ENCODE measurements at places on chromosomes 11 and 22.

- DNase-seq: no peak
Measured at GRCh38 chr11:126480015-126480409, 124.5 kb downstream of the ST3GAL4 start.

GRCh38 chr11:112719736-112720525 lies 241.3 kb upstream of the NCAM1 start:
- DNase-seq: no peak

DNA sequence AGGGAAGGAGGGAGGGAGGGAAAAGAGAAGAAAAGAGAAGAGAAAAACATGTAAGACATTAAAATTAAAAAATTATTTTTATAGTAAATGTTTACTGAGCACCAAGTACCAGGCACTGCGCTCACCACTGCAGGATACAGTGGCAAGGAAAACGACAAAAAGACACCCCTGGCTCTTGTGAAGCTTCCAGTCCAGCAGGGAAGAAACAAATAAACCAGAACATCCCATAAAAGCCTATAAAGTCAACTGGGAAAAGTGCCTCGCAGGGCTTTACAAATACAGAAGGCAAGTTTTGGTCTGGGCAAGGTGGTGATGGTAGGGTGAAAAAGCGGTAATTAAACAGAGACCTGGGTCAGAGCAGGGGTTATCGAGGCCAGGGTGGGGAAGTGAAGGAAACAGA lies 33.6 kb downstream of the LARGE1 start:
- DNase-seq: no peak

DNA sequence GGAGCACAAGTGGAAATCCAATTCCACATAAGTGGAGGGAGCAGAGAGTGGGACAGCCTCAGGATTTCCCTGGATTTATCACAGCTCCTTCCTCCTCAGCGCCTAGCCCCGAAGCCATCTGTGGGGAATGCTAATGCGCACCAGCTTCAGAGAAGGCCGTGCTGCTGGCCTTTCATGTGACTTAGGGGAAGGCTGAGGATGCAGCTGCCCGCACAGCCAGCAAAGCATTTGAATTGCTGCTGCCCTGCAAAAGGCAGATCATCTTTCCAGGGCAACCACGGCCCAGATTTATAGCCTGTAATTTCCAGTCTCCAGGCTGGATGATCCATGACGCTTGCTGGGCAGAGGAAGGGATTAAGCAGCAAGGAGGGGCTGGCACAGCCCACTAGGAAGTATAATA lies 29.9 kb downstream of the SYN3 start:
- no peak for DNase-seq

DNA sequence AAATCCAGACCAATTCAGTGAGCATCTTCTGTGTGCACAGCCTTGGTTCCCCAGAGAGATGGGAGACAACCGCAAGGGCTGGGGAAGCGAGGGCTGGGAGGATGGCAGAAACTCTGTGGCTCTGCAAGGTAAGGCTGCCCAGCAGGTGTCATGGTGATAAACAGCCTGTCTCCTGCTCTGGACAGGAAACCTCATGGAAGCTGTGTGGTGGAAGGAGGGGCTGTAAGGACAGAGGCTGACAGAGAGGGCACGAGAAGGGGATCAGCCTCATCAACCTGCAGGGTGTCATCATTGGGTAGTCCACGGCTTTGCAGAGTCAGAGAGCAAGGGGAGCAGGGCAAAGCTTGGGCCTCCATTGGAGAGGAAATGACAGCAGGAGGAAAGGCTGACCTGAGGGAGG lies 138.4 kb upstream of the CADM1 start:
- no peak for DNase-seq

- DNase-seq: no peak
Measured at GRCh38 chr22:45398214-45398613, 15.2 kb downstream of the SMC1B start.

- DNase-seq: no peak
Measured at GRCh38 chr11:76288166-76288980, 82.1 kb upstream of the WNT11 start.

DNA sequence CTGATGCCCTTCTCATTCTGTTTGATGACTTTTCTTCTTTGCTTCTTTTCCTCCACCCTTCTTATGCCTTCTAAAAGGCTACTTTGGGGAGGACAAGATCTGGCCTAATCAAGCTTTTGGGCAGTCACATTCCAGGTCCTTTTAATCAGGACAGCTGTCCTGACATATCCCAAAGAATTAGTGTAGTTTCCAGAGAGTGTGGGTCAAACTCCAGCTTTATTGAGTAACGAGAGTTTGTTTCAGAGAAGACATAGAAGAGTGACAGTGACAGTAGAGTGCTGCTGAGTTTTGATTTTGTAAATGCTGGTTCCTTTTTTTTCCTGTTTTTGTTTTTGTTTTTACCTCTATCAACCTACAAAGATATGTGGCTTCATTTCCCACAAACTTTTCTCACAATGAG lies 158.4 kb upstream of the SESN3 start:
- no peak for DNase-seq

- DNase-seq: no peak
Measured at GRCh38 chr11:32333320-32333991, 101.9 kb downstream of the WT1 start.

DNA sequence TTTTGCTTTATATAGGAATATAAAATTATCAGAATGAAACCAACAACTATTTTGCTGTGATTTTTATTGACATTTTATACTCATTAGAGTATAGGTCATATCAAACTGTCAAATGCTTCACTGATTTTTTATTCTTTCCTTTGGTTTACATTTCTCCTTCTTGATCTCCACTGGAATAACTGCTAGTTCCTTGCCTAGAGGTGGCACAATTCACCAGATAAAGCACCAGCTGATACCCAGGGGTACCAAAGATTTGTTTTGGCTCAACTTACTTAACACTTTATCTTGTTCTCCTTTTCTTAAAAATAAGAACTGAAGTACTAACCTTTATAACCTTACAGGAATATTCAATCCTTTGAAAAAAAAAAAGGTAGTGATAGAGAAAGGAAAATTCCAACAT lies 725.1 kb upstream of the CHORDC1 start:
- DNase-seq: no peak

GRCh38 chr11:86719781-86720463 lies 47.5 kb upstream of the ME3 start:
- no peak for DNase-seq

- peak; percentile 50 for DNase-seq
Measured at GRCh38 chr22:47954107-47954506, 1191.7 kb downstream of the TBC1D22A start.

DNA sequence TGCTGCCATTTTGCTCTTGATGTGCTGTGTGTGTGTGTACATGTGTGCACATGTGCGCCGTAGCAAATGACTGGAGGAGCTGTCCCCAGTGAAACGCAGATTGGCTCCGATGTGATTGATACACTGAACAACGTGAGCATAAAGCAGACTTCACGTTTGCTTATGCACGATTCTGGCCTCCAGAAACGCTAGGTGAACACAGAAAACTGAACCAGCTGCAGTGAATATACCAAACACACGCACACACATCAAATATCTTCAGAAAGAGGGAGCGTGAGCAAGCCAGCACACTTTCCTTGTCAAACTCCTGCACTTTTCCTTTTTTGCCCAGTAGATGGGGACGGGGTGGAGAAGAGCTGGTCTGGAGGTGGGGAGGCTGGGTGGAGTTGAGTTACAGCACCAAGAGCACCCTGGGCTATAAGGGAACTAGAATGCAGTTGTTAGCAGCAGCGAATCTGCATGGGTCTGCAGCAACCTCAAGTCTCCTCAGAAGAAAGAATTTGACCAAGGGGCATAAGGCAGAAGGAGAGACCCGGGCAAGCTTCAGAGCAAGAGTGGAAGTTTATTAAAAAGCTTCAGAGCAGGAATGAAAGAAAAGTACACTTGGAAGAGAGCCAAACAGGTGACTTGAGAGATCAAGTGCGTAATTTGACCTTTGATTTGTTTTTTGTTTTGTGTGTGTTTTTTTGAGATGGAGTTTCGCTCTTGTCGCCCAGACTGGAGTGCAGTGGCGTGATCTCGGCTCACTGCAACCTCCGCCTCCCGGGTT lies 77.8 kb upstream of the CADM1 start:
- no peak for DNase-seq

- no peak for DNase-seq
Measured at GRCh38 chr22:46934746-46935491, 172.5 kb downstream of the TBC1D22A start.

DNA sequence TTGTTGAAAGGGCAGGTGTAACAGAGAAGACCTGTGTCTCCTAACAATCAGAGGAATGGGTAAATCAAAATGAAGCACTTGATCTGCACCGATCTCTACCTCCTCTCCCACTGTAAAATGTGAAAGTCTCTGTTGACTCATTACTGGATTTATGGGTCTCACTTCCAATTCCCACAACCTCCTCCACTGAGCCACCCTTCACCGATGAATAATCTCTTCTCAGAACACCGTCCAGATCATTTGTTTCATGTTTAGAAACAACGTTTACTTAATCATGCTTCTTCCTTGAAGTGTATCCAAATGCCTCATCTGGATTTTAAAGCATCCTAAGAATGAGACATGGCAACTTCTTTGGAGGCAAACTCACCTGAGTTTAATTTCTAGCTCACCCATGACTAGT lies 643.6 kb downstream of the ETS1 start:
- no peak for DNase-seq

DNA sequence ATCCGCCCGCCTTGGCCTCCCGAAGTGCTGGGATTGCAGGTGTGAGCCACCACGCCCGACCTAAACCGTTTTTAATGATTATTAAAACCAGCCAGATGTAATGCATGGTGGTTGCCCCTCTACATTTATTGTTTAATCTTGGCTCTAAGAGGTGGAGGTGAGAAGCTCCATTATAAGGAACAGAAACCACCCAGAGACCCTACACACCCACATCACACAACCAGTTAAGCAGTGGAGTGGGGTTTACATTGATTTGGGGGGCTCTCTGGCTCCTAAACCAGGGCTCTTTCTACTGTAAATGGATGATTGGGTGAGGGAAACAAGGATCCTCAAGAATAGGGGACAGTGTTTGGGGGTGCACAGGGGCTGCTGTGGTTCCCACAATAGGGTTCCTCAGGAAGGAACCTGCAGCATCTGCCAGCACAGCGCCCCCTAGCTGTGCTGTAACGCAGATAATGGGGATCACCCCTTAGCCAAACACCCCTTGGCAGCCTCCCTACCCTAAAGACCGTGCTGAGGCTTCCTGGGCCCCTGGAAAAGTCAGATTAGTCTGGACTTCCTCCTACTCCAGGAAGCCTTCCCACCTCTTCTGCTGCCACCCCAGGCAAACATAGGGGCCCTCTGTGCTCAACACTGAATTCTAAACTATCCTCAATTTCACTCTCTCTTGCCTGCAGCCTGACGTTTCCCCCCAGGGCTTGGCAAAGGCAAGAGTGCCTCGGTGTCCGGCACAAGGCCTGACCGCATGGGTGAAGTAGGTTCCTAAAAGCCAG lies 2.4 kb downstream of the MPST start:
- DNase-seq: peak; percentile 86

GRCh38 chr11:15745266-15745665 lies 611.1 kb downstream of the SOX6 start:
- no peak for DNase-seq

DNA sequence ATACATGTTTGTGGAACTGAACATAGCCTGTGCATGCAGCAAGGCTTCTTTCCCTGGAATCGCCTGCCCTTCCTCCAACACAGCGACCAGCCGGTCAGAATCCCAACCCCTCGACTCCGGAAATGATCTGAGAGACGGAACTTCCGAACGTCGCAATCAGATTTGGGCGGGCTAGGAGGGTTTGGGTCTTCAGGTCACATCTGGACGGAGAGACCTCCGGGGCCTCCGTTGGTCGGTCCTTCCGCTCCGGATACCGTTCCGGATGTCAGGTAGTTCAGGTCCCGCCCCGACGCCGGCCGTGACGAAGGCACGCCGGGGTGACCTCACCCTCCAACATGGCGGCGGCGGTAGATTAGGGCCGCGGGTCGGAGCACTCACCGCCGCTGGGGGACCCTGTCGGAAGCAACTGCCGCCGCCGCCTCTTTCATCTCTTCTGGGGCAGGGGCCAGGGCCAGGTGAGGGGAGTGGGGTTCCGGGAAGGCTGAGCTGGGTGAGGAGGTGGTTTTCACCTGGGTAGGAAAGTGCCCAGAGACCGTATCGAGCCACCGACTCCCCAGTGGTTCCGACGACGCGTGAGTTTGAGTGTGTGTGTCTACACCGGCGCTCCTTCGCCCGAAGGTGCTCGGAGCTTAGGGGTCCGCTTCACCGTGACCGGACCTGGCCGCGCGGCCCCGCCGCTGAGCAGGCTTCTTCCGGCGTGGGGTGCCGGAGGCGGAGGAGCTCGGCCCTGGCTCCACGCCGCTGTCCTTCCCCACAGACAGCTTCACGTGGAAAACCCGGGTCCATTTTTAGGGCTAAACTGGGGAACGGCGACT lies at the start of gene BCL2L13:
Gene BCL2L13 (plus strand): TSS at position 326 of the 815 bp plus-strand sequence. CDS start 16,955 bp downstream, outside the sequence.
- DNase-seq: peak; percentile 98

DNA sequence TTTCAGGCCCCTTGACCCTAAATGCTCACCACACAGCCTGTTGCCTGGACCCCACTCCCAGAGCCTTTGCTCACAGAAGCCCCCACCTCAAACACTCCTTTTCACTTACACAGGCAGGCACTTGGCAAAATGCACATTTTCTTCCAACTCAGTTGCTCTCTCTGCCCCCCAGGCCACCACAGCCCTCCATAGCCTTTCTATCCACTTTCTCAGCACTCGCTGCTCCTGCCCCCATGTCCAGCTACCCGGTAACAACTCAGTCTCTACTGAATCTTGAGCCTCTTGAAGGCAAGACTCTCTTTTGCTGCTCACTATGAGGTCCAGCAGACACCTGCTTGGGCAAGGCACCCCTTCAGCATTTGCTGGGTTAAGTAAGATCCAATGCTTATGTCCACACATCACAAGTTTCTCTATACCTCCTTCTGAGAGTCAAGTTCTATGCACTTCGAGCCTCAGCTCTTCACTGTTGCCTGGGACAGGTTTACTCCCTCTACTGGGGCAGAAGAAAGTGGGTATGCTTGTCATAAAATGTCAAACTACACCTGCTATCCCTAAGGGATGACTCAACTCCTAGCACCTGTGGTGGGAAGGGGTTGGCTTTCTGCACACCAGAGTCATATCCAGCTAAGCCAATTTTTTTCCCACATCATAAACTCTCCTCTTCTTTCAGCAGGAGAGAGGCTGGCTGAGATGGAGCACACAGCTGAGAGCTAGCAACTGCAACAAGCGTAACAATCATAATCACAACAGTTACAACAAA lies 36.9 kb downstream of the MORC2 start:
- DNase-seq: no peak

GRCh38 chr22:24983151-24983550 lies 30.6 kb downstream of the KIAA1671 start:
- no peak for DNase-seq

DNA sequence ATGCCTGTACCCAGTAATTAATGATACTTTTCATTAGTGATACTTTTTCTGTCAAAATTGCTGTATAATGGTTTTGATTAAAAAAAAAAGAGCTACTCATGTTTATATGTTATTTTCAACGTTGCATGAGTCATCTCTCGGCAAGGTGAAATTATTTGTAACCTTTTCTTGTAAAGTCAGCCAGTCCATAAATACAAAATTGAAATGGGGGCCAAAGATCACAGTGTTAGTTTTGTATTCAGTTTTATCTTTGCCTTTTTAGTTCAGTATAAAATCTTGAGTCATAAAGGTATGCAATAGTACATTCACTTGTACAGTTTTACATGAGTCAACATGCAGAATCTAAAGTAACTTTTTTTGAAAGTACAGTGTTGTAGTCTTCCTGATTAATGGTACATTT lies 4.3 kb downstream of the ARHGEF12 start:
- no peak for DNase-seq

All from Karpas-422 (cell line).